ENCODE measurements at places on chromosomes 1 and 21.

DNA sequence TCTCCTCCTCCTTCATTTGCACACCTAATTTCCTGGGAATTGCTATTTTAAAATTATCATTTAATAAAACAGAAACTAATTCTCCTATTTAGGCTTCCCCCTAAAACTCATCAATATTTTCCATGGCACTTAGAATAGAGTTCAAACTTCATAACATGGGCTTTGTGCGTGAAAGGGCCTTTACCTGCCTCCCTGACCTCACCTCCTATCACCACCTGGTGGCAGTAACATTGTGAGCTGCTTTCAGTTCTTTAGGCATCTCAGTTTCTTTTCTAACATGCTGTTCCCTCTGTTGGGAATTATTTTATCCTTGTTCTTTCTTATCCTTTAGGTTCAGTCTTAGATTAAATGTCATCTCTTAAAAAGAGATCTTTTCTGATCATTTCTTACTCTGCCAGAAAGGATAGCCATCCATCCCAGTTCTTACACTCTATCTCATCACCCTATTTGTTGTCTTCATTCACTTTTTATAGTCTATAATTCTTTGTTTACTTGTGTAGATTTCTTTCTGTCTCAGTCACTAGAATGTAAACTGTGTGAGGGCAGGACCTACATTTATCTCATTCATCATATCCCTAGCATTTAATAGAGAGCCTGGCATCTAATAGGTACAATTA is 133.8 kb upstream of the KIAA1614 start:
- no peak for DNase-seq

GRCh38 chr1:13478692-13479091 is 35.1 kb downstream of the LRRC38 start:
- DNase-seq, result no peak

GRCh38 chr1:41810446-41810845 is 108.3 kb downstream of the HIVEP3 start:
- DNase-seq, result peak; percentile 67

GRCh38 chr1:115710859-115711624 is 57.5 kb downstream of the CASQ2 start:
- DNase-seq, result peak; percentile 21

DNA sequence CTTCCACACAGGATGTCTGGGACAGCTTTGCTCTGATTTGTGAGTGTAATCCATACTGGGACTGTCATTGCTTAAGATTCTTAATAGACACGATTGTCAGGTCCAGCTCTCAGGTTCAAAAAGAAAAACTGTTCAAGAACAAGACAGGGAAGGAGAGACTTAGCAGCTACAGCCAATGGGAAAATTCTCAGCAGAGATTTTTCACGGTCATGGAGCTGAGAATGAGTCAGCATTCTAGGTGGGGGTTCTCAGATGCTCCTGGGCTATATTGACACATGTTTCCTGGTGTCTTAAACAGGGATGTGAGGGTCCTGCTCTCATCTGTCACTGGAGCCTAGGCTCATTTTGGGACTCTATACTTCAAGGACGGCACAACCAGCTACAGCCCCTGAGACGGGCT is 318.3 kb downstream of the RRAGC start:
- DNase-seq, result no peak

- DNase-seq, result no peak
These were observed 425.9 kb upstream of the RUNX1 start for GRCh38 chr21:35475009-35475408.

DNA sequence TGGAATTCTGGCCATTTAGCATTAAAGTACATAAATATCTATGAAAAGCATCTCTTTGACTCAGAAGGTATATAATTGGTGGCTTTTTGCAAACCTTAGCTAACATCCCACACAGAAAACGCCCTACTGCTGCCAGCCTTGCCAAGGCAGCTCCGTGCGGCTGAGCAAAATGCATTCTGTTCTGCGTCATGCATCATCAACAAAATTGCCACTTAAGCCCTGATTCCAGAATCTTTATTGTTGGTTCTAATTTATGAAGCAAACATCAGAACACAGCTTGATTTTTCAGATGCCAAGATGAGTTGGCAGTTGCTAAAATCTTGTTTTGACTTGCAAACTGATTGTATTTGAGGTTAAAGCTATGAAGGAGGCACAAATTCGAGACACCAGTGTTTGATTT is 314.9 kb upstream of the DEPDC1 start:
- DNase-seq, result no peak

DNA sequence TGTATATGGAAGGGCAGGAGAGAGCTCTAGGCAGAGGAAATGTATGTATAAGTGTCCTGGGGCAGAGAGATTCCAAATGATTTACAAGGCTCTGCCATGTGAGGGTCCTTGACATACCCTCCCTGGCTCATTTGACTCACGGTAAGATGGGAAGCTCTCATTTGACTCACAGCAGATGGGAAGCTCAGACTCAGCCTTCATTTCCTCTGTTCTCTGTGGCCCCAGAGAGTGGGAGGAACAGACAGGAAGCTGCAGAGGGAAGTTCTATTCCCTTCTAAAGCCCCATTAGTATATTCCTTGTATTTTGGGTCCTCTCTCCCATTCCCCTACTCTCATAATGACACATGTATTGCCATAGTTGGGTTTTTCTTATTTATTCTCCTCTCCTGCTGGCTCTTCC is 44.9 kb downstream of the FOXD2 start:
- no peak for DNase-seq

DNA sequence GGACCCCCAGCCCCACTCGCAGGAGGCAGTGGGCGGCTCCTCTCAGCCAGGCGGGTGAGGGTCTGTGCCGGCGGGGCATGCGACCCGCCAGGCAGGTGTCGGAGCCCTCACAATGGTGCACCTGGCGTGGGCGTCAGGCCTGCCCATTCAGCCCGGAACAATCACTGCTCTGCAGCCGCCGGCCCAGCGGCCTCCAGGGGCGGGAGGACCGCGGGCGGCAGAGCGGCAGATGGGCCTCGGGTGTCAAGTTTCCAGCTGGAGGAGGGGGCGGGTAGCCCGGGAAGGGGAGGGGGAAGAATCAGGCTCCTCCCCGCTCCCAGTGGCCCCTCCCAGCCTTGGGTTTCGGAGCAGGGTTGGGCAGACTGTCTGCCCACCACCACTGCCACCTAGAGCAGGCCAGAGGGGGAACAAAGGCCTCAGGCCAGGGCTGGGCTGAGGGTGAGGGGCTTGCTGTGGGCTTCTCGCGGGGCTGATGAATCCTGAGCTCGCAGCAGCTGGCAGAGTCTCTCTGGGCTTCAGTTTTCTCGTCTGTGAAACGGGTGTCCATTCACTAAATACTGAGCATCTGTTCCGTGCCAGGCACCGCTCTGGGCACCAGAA is 39.5 kb upstream of the CASZ1 start:
- peak; percentile 13 for DNase-seq
